Spinal cord (tissue), 10 donors: ENCODE measurements at places on chromosomes 13 and 19. TPM values are rescaled to one million over a fixed set of nuclear protein-coding genes. Genes with fewer than 3 reads are reported as not detected.

The ZNF154 gene
- 24.2 TPM for polyA plus RNA-seq

The DZIP1 gene
- 136 TPM for polyA plus RNA-seq

The FBN3 gene
- polyA plus RNA-seq, result 20.0 TPM

The ARHGEF7 gene
- polyA plus RNA-seq, result 118 TPM

The NLRP12 gene
- polyA plus RNA-seq, result 0.36 TPM

The FAM187B gene
- not detected for polyA plus RNA-seq

The GIPC3 gene
- 1.9 TPM for polyA plus RNA-seq

The ZNF69 gene
- 13.7 TPM for polyA plus RNA-seq

The SYCN gene
- not detected for polyA plus RNA-seq

The RXFP2 gene
- polyA plus RNA-seq, result not detected

The ERICH4 gene
- polyA plus RNA-seq, result not detected

The STARD13 gene
- 17.5 TPM for polyA plus RNA-seq

The TFPT gene
- 34.5 TPM for polyA plus RNA-seq

The PCDH20 gene
- 7.4 TPM for polyA plus RNA-seq

The PRKACA gene
- polyA plus RNA-seq, result 145 TPM

The CAPN12 gene
- 2.8 TPM for polyA plus RNA-seq

The SPACA7 gene
- not detected for polyA plus RNA-seq

The PSG7 gene
- not detected for polyA plus RNA-seq
